ENCODE measurements at places on chromosomes 5 and 9. TPM values are rescaled to one million over a fixed set of nuclear protein-coding genes. Genes with fewer than 3 reads are reported as not detected.
A peak's percentile ranks its signal among the peaks of the same experiment; 100 is the strongest.

The SLC6A19 gene
- not detected for total RNA-seq

The PDE6A gene
- total RNA-seq, result 0.41 TPM

The CARD6 gene
- 8.5 TPM for total RNA-seq

The RGS7BP gene
- not detected for total RNA-seq

The LCN1 gene
- 0.47 TPM for total RNA-seq

The ARL10 gene
- not detected for total RNA-seq

The AQP7 gene
- 0.12 TPM for total RNA-seq

The MROH2B gene
- not detected for total RNA-seq

The DCANP1 gene
- total RNA-seq, result not detected

The C7 gene
- total RNA-seq, result not detected

The POLR3G gene
- 5.5 TPM for total RNA-seq

DNA sequence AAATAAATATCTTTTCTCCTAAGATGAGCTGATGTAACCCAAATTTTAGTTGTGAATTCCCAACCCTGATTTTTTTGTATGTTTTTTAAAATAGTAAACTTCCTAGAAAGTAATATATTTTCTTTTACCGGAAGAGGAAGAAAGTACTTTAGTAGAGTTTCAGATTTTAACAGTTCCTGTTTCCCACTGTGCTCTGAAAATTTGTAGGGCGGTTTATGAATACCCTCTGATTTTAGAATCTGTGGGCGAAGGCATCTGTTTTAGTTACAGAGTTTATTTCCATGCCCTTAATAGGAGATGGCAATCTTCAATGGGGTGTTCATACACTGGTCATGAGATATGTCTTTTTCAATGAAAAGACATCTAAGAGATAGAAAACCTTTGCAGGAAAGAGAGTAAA is 3.7 kb upstream of the HOMER1 start:
- DNase-seq, result no peak

GRCh38 chr5:159697530-159697929 is 218.8 kb upstream of the ADRA1B start:
- DNase-seq, result no peak

- no peak for DNase-seq
These were observed 173.5 kb downstream of the SLC12A2 start for GRCh38 chr5:128257076-128257475.

GRCh38 chr9:124569942-124570341 is 62.7 kb upstream of the NR5A1 start:
- DNase-seq, result no peak

DNA sequence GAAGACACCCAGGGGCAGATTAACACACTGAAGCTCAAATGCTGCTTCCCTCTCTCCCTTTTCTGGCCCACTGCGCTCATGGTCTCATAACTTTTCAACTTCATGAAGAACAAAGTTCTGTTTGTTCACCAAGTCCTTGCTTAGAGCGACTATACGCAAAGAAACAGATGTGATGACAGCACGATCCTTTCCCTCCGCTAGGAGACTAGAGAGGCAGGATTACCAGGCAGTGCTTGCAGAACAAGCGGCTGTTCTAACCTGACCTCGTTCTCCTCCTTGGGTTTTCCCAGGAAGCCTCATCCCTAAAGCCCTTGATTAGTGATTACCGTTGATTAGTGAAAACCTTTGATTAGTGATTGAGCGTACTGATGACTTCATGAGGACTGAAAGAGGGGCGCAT is 649.9 kb downstream of the IRX1 start:
- no peak for DNase-seq

- no peak for DNase-seq
These were observed 58.8 kb downstream of the C6 start for GRCh38 chr5:41154491-41154890.

- DNase-seq, result no peak
These were observed 73.7 kb downstream of the ASTN2 start for GRCh38 chr9:117341151-117341550.

DNA sequence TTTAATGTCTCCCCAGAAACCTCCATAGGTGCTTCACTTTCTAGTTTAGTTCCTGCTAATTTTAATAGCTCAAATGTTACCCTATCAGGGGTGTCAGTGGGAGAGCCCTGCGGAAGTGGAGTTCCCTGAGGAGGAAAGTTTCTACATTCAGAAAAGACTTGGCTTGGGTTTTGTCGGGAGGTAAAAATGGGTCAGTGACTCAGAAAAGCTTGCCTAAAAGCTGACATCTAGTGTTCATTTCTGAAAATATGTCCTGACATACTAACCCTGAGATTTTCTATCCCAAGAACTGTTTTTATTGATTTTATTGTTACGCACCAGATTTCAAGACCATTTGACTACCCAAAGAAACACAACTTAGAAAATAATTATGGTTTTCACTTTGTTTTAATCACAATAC is 40.9 kb upstream of the GLDC start:
- DNase-seq, result peak; percentile 2

DNA sequence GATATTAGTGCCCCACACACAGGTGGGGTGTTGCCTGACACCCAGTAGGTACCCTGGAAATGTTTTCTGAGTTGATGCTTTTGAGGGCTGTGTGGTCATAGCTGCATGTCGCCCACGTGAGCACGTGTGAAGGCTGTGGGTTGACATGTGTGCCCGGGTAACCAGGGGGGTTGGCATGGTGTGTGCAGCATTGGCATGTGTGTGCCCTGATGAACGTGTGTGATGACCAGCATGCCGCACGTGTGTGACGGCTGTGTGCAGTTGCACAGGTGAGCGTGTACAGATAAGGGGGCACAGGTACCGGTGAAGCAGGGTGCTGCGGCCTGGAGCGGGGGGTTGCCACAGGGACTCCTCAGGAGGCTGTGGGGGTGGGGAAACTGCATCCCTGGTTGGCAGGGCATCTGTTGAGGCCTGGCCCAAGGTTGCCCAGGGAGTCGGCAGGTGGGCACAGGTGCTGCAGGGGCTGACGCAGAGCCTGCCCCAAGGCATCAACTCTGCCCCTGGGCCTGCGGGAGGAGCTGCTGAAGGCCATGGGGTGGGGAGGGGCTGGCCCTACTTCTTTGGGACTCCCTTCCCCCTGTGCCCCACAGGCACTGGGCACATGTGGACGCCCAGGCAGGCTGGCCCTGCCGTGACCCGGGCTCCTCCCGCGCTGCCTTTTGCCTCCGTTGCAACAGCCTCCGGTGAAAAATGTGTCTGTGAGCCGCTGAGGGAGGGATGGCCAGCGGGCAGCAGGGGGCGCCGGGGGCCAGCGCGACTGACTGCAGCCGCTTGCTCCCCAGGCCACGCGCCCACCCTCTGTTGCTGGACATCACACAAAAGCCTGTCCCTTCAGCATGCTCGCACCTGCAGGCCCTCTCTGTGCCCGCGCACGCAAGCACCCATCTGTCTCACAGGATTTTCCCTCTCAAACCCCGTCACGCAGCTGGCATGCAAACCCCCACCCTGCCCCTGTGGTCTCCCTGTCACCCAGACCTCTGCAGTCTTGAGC is 2.2 kb downstream of the UNC5A start:
- DNase-seq, result no peak

- DNase-seq, result no peak
These were observed 7.5 kb upstream of the FAM120AOS start for GRCh38 chr9:93460689-93461413.

- no peak for DNase-seq
These were observed 230.8 kb downstream of the ENC1 start for GRCh38 chr5:74409712-74410111.

GRCh38 chr9:72292256-72292682 is 72.7 kb downstream of the ZFAND5 start:
- DNase-seq, result no peak

GRCh38 chr9:136729144-136729543 is 13.6 kb downstream of the LCN10 start:
- no peak for DNase-seq

GRCh38 chr5:95274011-95274410 is 10.9 kb downstream of the MCTP1 start:
- DNase-seq, result no peak

DNA sequence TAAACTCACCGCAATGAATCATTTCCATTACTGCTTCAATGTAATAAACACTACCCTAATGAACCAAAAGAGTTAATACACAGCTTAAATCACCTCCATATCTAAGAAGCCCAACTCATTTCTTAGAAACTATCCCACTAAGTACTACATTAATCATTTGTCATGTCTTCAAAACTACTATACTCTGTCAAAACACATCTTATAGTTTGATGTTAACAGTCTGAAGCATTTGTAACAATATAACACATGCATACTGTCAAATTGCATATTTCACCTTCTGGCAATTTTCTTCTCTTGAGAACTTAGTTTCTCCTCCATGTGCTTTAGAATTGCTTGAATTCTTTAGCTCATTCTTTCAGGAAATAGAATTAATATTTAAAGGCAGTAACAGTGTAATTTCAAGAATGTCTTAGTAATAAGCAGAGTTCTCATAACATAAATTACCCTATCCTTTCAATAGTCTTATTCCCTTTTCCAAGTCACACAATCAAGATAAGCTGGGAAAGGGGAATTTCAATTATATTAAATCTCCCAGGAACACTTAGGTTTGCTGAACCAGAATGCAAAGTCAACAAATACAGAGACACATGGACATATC is 199.7 kb downstream of the ATPSCKMT start:
- no peak for DNase-seq

GRCh38 chr9:38281196-38281595 is 111.3 kb upstream of the ALDH1B1 start:
- DNase-seq, result no peak

- peak; percentile 80 for DNase-seq
These were observed 170.3 kb downstream of the PDZD2 start for GRCh38 chr5:31809050-31809870.

GRCh38 chr5:143156572-143156971 is 246.9 kb downstream of the NR3C1 start:
- no peak for DNase-seq

DNA sequence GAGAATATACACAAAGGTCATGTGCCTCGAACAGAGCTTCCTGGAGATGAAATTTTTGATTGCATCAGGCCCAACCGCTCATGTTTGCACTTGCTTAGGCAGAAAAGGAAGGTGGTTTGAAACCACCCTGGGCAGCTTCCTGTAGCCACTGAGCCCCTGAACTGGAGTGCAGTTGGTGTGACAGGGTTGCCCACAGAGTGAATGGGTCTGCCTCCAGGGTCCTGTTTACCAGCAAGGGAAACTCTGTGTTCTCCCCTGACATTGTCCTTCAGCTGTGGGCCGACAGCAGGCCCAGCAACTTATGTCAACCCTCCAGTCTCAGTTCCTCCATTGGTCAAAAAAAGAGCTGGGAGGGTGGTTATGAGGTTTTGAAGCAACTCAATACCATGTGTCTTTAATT is 289.6 kb downstream of the KIF4B start:
- no peak for DNase-seq

DNA sequence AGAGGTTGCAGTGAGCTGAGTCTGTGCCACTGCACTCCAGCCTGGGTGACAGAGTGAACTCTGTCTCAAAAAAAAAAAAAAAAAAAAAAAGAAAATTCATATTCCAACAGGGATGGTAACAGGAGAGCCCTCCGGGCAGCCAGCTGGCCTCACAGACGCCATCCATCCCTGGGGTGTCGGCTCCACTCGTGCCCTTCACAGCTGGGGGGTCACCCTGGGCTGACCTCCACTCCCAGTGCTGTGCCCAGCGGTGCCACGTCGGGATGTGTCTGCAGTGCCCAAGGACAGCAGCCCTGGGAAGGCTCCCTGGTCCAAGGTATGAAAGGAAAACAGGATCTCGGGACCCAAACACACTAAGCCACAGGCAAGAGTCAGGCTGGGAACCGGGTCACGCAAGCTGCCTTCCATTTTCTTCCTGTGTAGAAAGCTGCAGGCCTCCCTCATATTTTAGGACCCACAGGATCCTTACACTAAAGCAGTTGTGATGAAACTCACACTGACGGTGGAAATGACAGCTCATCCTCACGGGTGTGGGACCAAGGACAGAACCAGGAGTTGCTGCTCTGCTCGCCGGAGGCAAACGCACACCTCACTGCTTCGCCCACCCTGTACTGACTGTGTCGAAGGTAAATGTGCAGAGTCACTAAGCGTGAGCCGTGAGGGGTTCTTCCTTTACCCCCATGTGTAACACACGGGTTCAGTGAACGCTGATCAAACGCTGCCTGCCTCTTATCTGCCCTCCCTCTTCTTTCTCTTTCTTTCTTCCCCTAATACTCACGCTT is 5.3 kb downstream of the SLC12A7 start:
- DNase-seq, result no peak

- no peak for DNase-seq
These were observed 30.5 kb downstream of the SLC9A3 start for GRCh38 chr5:493758-494157.

DNA sequence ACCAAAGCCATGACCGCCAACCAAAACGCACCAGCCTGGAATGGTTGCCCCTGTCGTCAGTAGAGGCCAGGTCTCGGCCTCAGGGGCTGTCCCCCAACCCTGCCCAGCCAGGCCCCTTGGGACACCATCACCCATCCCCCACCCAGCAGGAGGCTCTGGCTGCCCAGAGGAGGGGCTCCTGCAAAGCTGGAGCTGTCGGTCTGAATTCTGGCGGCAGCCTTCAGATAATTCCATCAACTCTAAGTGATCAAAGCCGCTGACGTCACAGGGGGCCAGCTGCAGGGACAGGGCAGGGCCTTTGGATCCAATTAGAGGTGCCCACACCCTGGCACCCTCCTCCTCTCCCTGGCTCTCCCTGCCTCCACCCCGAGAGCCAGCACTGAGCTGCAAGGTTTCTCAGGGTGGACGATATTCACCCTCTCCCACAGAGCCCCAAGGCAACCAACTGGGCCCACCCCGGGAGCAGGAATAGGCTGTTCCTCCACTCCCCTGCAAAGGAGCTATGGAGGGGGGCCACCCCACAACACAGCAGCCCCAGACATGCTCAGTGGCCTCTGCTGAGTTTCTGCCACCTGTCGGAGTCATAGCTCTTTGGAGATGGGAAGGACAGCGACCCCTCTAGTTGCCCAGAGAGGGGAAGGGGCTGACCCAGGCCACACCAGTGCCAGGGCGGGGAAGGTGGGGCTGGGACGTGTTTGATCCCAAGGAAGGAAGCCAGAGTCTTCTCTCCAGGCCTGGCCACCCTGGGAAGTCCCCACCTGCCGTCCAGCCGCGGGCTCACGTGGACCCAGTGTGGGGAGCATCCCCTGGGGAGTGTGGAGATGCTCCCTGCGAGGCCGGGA is 78.4 kb downstream of the NTNG2 start:
- DNase-seq, result no peak

DNA sequence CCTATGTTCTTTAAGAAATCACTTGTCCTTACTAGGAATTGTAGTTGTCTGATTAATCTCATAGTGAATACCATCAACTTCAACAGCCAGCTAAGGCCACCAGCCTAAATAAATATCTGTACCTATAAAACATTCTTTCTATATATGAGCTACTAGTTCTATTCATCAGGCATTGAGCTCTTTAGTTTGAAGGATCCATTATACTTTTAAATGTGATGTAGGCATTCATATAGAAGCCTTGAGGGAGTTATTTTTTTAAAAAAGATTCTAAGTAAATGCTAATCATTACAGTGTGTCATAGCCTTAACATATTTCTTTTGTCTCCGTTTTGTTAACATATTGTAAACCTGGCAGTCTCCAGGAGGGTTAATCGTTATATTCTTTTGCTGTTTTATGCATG is 838.3 kb downstream of the PTPRD start:
- no peak for DNase-seq

Measured in A172 (cell line).